Ascending aorta (tissue), 2 donors: ENCODE measurements at places on chromosomes 3 and 15. TPM values are rescaled to one million over a fixed set of nuclear protein-coding genes. Genes with fewer than 3 reads are reported as not detected.

DNA sequence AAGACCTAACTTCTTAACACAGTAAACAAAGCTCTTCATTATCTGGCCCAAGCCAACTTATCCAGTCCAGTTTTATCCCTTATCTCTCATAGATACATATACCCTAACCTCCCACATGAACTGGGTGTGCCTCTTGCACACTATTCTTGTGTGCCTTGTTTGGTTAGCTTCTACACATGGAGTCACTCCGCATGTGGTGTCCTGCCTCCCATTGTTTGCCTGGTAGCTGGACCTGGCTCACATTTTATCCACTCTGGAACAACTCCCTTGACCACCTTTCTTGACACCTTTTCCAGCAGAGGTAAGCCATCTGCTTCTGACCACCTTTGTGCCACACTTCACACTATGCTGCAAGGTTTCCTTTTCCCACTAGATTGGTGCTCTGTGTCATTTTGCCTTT is 15.2 kb downstream of the TIPARP start:
- no peaks in the 10 kb centered on the region for H3K36me3 ChIP-seq
- no peak overlapping the region for H3K27ac ChIP-seq
- H3K4me3 ChIP-seq: no peak overlapping the region
- H3K4me1 ChIP-seq: peaks cover 19% of the 10 kb centered on the region
- no peak for DNase-seq

Gene PLSCR2
- not detected for total RNA-seq

- DNase-seq: no peak
- no peak overlapping the region for H3K27ac ChIP-seq
- H3K36me3 ChIP-seq: no peaks in the 10 kb centered on the region
These were observed 11.6 kb upstream of the TAFA4 start for GRCh38 chr3:68943753-68944500.

DNA sequence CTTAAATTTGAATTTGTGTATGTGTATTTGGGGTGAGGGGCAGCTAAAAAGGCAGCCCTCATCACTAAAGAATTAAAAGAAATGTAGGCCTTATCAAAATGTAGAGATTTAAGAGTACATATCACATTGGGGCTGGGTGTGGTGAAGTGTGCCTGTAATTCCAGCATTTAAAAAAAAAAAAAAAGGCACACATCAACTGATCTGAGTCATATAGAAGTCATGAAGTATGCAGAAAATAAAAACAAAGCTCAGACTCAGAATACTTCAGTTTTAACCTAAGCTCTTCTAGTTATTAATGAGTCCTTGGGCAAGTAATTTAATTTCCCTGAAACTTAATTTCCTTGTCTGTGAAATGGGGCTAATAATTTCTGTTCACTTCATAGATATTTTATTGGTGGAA is 31.6 kb downstream of the SLC24A1 start:
- H3K27ac ChIP-seq: no peak overlapping the region
- no peaks in the 10 kb centered on the region for H3K27me3 ChIP-seq
- DNase-seq: no peak
- H3K4me1 ChIP-seq: no peaks in the 10 kb centered on the region
- peaks cover 3% of the 10 kb centered on the region for H3K36me3 ChIP-seq
- no peak overlapping the region for H3K4me3 ChIP-seq

- no peaks in the 10 kb centered on the region for H3K27me3 ChIP-seq
- peak within 1 kb of the TSS; percentile 56 for H3K4me3 ChIP-seq
- H3K36me3 ChIP-seq: no peaks in the 10 kb centered on the region
- H3K27ac ChIP-seq: no peak within 1 kb of the TSS
- H3K4me1 ChIP-seq: peaks cover 7% of the 10 kb centered on the region
These were observed at the start of gene CHRNA7 for GRCh38 chr15:32029862-32030781. TSS of gene CHRNA7 (plus strand) at chr15:32030515. CDS start at chr15:32030595, 80 bp downstream.

DNA sequence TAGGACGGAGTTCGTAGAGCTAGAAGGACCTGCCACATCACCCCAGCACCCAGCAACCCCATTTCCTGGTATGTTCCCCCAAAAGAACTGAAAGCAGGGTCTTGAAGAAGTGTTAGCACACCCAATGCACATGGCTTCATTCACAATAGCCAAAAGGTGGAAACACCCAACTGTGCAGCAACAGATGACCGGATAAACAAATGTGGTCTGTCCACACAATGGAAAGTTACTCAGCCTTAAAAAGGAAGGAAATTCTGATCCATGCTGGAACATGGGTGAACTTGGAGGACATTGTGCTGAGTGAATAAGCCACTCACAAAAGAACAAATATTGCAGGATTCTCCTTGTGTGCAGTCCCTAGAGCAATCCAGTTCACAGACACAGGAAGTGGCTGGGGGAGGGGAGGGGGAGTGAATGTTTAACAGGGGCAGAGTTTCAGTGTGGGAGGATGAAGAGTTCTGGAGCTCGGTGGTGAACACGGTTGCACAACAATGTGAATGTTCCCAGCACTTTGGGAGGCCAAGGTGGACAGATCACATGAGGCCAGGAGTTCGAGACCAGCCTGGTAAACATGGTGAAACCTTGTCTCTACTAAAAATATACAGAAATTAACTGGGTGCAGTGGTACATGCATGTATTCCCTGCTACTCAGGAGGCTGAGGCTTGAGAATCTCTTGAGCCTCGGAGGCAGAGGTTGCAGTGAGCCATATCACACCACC is 157.5 kb downstream of the NUP210 start:
- no peak overlapping the region for H3K27ac ChIP-seq
- no peaks in the 10 kb centered on the region for H3K36me3 ChIP-seq
- H3K4me3 ChIP-seq: no peak overlapping the region

- H3K27ac ChIP-seq: no peak overlapping the region
- no peaks in the 10 kb centered on the region for H3K36me3 ChIP-seq
- H3K27me3 ChIP-seq: no peaks in the 10 kb centered on the region
- no peak overlapping the region for H3K4me3 ChIP-seq
These were observed 778.3 kb upstream of the ALCAM start for GRCh38 chr3:104588442-104588841.

Gene DGKG
- 11.1 TPM for total RNA-seq

GRCh38 chr15:73714695-73715301 is 30.6 kb downstream of the CD276 start:
- no peak overlapping the region for H3K27ac ChIP-seq
- peaks cover 23% of the 10 kb centered on the region for H3K36me3 ChIP-seq
- no peak overlapping the region for H3K4me3 ChIP-seq
- H3K4me1 ChIP-seq: no peaks in the 10 kb centered on the region
- DNase-seq: no peak

- H3K4me1 ChIP-seq: no peaks in the 10 kb centered on the region
- no peak for DNase-seq
- H3K36me3 ChIP-seq: no peaks in the 10 kb centered on the region
- H3K4me3 ChIP-seq: no peak overlapping the region
- H3K27me3 ChIP-seq: no peaks in the 10 kb centered on the region
- H3K27ac ChIP-seq: no peak overlapping the region
These were observed 283.4 kb downstream of the LSAMP start for GRCh38 chr3:116161575-116162525.

DNA sequence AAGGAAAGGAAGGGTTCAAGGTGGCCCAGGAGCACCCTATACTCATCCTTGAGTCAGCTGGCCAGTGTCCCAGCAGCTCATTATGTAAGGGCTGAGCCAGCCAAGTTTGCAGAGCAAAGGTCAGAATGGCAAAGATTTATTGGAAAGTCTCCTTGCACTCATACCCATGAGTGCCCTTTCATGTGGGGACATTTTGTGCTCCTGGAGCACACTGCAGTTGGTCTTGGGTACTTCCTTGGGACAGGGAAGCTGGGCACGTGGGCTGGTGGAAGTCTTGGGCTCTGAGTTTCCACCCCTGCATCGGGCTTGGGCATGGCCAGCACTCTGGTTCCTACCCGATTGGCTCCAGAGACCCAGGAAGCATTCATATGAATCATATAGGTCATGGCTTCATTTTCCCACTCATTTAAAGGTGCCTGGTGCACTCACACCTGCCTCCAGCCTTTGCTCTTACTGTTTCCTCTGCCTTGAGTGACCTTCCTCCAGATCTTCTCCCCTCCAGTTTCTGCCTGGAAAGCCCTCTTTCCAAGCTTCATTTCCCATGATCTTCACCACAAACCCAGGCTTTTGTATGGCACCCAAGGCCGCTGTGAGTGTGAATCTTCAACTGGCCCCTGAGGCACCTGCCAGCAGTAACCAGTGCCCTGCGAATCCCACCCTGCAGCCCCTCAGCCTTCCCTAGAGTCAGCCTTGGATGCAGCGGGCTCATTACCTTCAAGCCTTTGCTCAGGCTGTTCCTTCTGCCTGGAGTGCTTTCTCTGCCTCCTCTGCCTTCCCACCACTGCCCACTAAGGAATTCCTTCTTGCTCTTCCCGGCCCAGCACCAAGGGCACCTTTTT is 10.5 kb upstream of the PRKCD start:
- H3K4me3 ChIP-seq: no peak overlapping the region
- no peaks in the 10 kb centered on the region for H3K36me3 ChIP-seq
- H3K4me1 ChIP-seq: peaks cover 12% of the 10 kb centered on the region
- H3K27ac ChIP-seq: no peak overlapping the region
- no peaks in the 10 kb centered on the region for H3K27me3 ChIP-seq
- no peak for DNase-seq

Gene EPHB1
- 0.53 TPM for total RNA-seq

- H3K4me3 ChIP-seq: no peak overlapping the region
- no peaks in the 10 kb centered on the region for H3K36me3 ChIP-seq
- DNase-seq: no peak
- no peak overlapping the region for H3K27ac ChIP-seq
- peaks cover 19% of the 10 kb centered on the region for H3K4me1 ChIP-seq
These were observed 83.7 kb downstream of the ARNT2 start for GRCh38 chr15:80487839-80488390.

Gene MELTF
- total RNA-seq: 21.6 TPM
